ENCODE measurements at places on chromosomes 6 and 20.
A peak's percentile ranks its signal among the peaks of the same experiment; 100 is the strongest.

GRCh38 chr6:32118782-32119628 lies 9.0 kb downstream of the ATF6B start:
- peak; percentile 57 for DNase-seq

- peak; percentile 28 for DNase-seq
Observed at GRCh38 chr6:139027620-139028182, 844 bp upstream of the ABRACL start.

DNA sequence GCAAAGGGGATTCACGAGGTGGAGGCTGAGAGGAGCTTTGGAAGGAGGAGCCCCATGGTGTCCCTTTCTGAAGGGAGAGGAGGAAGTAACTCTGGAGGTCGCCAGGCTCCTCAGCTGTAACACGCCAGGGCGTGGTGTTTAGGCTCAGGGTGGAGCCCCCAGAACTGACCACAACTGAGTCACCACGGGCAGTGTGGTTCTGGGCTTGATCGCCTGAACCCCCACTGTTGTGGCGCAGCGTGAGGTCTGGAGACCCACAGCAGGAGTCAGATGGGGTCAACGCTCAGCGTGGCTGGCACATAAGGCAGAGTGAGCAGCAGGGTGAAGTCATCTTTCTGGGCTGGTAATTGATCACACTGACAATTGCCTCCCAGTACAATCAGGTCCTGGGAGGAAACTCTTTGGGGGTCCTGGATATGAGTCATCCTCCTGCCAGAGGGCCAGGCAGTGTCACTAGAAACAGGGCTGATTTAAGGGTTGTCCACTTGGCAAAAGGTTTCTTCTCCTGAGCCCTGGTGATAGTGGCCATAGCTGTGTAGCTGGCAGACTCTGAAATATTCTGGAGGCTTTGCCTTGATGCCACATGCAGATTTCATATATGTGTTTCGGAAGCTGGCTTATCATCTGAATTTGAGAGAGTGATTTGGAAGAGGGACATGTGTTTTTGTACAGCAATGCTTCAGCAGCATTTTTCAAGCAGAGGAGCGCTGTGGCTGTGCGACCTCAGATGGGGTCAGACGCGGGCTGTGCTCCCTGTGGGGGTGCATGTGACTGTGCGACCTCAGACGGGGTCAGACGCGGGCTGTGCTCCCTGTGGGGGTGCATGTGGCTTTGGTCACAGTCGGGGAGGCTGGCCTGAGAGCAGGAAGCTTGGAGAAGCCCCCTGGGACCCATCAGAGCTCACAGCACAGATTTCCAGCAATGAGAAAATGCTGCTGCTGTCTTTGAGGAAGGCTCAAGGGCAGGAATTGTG lies 50.0 kb downstream of the SYNJ2 start:
- DNase-seq: no peak

DNA sequence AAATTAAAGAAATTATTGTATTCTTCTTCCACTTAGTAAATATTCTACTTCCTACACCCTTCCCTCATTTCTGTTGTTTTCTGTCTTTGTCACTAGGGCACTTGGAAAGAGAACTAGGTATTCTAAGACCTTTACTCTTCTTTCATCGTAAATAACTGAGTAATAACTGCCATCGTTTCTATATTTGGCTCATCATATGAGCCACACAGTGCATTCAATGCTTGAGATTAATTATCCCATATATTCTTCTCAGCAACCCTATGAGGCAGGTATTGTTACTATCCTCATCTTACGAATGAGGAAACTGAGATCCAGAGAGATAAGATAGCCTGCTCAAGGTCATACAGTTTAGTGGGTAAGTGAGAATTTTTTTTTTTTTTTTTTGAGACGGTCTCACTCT lies 38.9 kb downstream of the LRP11 start:
- DNase-seq: no peak

- DNase-seq: no peak
Observed at GRCh38 chr6:28485482-28485881, 30.1 kb downstream of the GPX6 start.

DNA sequence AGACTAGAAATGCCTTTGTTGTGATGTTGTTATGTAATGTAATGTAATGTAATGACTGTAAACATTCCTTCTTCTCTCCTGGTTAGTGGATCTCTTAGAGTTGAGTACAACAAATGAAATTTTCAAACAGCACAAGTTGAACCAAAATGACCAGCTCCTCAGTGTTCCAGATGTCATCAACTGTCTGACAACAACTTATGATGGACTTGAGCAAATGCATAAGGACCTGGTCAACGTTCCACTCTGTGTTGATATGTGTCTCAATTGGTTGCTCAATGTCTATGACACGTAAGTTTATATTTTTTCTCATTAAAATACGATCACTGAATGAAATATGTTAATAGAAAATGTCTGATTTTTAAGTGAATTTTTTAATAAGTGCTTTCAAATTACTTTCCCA lies 496.7 kb downstream of the UTRN start:
- DNase-seq: no peak

DNA sequence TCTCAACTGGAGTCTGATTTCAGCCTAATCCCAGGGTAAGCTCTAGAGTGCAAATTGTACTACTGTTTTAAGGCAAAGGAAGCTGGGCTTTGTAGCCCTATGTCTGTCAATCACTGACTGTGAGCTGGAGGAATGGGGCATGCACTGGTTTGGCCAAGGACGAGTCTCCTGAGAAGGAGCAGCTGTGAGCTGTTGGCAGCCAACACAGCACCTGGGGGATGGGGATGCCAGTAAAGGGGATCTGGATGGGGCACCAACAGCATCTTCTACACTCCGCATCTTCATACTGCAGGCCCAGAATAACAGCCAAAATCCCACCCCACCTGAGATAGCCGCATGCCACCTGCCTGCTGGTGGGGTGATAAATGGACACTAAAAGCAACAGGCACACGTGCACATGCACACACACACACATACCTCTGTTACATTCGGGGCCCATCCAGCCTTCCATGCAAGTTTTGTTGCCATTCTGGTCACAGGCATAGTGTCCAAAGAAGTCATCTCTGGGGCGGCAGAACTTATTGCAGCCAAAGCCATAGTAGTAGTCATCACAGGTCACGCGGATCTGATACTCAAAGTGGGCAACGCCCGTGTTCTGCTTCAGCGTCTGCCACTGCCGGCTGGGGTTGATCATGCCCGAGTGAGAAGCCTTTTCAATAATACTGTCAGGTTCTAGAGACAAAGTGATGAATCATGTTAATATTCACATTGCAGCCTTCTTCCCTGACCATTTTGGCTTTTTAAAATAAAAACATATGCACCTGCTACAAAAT lies 15.6 kb downstream of the JAG1 start:
- DNase-seq: no peak

GRCh38 chr6:45148711-45149341 lies 179.3 kb upstream of the RUNX2 start:
- no peak for DNase-seq

DNA sequence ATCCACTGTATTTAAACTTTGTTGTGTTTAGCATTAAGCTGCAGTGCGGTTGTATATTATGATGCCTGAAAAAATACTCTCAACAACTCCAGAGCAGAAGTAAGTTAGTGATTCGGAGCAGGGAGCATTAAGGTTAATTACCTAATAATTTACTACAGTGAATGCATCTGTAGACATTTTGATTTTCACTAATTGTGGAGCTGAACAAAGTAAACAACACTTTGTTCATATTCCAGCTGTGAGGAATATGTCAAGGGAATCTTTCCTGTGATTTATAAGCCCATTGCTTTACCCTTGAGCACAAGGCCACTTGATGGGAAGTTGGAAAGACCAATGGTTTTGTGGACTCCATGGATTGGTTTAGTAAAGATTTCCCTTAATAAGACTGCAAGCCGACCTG lies 77.1 kb downstream of the CBLN4 start:
- no peak for DNase-seq

- no peak for DNase-seq
Observed at GRCh38 chr6:159404296-159404695, 235.1 kb downstream of the FNDC1 start.

DNA sequence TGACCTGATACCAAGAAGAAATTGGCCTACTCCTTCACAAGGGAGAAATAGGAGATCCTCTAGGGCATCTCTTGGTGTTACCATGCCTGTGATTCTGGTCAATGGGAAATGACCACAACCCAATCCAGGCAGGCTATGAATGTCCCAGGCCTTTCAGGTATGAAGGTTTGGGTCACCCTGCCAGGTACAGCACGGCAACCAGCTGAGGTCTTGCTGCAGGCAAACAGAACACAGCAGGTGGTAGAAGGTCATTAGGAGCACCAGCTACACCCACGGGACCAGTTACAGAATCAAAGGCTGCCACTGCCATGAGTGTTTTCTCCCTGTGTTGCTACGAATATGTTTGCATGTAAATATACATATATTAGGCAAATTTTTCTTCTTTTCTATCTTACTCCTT lies 202.3 kb downstream of the ERMARD start:
- no peak for DNase-seq

- no peak for DNase-seq
Observed at GRCh38 chr6:37589941-37590340, 90.2 kb upstream of the CCDC167 start.

GRCh38 chr6:77626426-77626825 lies 26.4 kb upstream of the MEI4 start:
- no peak for DNase-seq

DNA sequence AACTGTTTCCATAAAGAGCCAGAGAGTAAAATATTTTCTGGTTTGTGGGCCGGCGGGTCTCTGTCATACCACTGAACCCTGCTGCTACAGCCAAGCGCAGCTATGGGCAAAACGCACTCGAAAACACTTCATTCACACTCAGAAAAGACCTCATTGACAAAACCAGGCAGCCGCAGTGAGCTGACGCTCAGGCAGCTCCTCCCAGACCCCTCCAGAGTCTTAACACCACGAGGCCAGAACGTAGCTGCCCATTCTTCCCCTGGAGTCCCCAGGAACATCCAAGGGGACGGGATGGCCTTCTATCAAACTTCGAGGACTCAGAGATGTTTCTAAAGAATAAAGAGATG lies 35.6 kb upstream of the ZBP1 start:
- no peak for DNase-seq

- DNase-seq: no peak
Observed at GRCh38 chr6:885051-885590, 192.2 kb upstream of the EXOC2 start.

GRCh38 chr6:45400021-45400420 lies 22.3 kb upstream of the SUPT3H start:
- DNase-seq: no peak

DNA sequence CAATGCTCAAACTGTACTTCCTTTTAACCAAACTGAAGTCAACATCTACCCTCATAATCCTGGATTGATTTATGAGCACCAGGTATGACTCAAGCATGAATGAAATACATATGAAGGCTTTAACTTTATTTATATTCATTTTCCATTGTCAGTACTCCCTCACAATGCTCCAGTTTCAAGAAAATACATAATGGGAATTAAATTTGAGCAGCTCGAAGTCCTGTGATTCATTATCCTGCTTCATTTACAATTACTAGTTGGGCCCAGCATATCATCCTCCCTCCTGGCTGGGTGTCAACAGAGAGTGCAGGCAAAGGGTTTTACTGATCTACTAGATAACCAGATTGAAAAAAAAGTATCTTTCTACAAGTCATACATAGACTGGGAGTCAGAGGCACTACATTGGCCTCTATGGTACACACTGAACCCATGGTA lies 10.1 kb downstream of the SAMHD1 start:
- no peak for DNase-seq

DNA sequence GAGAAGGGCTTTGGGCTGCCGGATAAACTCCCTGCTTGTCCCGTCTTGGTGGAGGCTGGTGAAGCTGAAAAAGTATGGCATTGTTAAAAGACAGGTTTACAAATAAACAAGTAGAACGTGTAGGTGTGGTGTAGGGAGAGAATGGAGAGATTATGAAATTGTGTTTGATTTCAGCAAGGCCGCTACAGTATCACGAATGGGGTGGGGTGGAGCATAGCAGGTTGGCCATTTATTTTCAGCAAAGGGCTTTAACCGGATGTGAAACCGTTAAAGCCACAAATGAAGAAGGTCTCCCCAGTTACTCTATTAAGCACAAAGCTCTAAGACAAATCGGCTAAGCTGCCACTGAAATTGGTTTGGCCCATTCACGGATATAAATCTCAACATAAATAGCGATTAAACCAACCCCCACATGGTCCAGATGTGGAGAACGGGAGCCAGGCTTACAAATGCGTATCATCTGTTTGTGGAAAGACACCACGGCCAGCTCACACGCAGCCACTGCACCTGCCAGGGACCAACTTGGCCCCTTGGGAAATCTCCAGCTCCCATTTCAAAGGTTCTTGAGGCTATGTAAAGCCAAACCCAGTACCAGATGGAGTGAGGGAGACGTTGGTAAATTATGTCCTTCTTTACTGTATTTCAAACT lies 94.0 kb downstream of the ZMYND8 start:
- no peak for DNase-seq

- DNase-seq: no peak
Observed at GRCh38 chr6:42255050-42255449, 37.4 kb upstream of the MRPS10 start.

GRCh38 chr6:91590191-91590590 lies 1003.3 kb upstream of the MAP3K7 start:
- no peak for DNase-seq

DNA sequence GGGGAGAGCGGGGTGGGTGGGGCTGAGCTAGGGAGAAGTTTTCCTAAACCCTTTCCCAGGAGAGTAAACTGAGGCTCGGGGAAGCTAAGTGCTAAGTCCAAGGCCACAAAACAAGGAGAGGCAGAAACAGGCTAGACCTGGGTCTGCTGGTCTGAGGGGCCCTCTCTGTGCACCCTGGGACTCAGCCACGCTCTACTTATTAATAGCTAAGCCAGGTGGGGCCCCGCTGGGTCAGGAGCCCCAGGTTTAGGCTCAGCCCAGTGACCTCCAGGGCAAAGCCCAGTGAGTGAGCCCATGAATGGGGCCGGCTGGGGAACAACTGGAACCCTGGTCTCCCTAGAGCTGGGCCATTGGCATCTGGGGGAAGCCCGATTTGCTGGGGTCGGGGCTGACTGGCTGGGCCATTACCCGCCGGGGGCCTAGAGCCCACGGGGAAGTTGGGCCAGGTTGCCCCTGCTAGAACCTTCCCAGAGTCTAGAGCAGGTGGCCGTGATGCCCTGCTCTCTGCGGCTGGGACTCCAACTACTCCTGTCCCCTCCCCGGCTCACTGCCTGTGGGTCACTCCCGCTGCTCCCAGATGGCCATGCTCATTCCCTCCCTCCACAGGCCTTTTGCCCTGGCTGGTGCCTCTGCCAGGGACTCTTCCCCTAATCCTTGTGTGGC lies 24.1 kb upstream of the NOL4L start:
- DNase-seq: no peak

DNA sequence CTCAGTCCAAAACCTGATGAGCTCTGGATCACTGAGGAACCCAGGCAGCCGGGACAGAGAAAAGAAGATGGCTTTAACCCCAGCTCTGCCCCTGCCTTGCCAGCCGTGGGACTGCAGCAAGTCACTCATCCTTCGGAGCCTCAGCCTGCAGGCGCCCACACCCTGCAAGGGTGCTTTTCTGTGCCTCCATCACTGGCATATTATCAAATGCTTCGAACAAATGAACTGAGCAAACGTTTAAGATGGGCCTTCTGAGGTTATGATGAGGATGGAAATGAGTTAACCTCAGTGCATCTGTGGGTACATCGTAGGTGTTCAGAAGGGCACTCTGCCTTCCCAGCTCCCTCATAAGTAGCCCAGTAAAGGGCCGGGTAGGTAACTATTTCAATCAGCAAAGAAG lies 79.0 kb downstream of the NFATC2 start:
- no peak for DNase-seq

- no peak for DNase-seq
Observed at GRCh38 chr6:151140767-151141166, 99.0 kb upstream of the AKAP12 start.

Data from stimulated activated CD4-positive, alpha-beta T cell treated with anti-CD3 and anti-CD28 coated beads, Interleukin-12 subunit alpha, Interleukin-12 subunit beta, amount 100 ng/mL, for 24 hours (primary cell).